ENCODE measurements at places on chromosomes 16 and 17.

GRCh38 chr16:59840169-59840568 lies 1106.1 kb upstream of the GOT2 start:
- DNase-seq, result no peak

GRCh38 chr16:80027007-80027965 lies 426.7 kb upstream of the MAF start:
- peak; percentile 6 for DNase-seq

DNA sequence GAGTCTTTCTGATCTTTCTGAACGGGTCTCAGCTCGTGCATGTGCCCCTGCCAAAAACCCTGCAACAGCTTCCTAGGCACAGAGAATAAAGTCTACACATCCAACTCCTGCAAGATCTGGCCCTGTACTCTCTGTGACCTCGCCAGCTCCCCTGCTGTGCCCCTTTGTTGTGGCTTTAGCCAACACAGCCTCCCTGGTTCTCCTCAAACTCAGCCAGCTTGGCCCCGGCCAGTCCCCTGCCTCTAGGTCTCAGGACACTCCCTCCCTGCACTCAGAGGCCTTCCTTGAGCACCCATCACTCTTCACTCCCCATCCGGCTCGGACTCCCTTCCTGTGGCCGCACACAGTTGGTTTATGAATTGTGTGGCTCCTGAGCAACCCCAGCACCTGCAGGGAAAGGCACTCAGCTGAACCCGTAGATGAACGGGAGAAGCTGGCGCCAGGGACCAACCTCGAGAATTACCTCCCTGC lies 1.4 kb downstream of the CEP131 start:
- no peak for DNase-seq

- DNase-seq, result no peak
These were observed 11.5 kb upstream of the SCN4A start for GRCh38 chr17:63984236-63984635.

- no peak for DNase-seq
These were observed 21.4 kb downstream of the MRTFB start for GRCh38 chr16:14092561-14092960.

- DNase-seq, result no peak
These were observed 82.1 kb downstream of the CCT6B start for GRCh38 chr17:34879146-34879545.
